Esophagus squamous epithelium (tissue), 5 donors: ENCODE measurements at places on chromosomes 2 and 18.

GRCh38 chr2:65960953-65961352, 474.0 kb upstream of the MEIS1 start:
- no peak for DNase-seq

- no peak for DNase-seq
These were observed 58.3 kb downstream of the NFATC1 start for GRCh38 chr18:79453816-79454735.

DNA sequence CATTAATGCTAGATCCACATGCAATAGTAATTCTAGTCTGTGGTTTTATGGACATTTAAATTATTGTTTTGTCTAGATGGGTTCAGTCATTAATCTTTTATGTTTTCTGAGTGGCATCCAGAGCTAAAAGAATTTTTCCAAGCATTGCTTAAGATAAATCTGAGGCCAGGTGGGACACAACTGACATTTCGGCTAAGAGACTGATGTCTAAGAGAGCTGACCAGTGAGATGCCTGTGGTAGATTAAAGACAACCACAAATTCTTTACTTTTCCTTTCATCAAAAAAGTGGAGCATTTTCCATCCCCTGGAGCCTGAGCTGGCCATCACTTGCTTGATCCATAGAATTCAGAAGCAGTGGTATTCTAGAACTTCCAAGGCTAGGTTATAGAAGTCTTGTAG, 182.2 kb downstream of the NRP2 start:
- DNase-seq = no peak

DNA sequence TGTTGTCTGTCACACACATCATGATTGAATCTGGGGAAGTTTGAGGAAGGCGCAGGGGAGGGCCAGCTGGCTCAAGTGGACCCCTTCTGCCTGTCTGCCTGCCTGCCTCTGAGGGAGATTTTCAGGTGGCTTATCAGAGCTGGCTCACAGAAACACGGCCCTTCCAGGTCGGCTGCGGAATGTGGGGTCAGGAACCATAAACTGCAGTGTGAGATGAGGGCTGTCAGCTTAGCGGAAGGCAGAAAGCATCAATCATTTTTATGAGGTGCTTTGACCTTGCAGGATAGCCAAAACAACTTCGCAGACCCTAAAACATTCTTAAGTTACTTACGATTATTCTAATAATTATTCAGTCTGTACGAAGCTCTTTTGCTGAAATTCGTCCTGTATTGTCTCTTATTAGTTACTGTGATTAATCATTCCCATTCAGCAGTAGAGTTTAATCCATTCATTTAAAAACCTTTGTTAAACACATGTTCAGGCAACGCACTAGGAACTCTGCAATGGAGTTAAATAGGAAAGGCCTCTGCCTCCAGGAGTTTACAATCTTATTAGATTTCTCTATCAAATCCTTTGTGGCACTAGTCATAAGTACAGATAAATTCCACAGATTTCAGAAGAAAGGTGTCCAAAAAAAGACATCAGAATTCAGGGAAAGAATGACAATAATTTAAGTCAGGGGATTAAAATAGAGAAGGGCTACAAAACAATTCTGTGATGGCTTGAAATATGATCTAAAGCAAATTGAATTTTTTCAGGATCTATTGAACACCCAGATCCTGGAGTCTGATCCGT, 371.6 kb downstream of the HRH4 start:
- DNase-seq = no peak

DNA sequence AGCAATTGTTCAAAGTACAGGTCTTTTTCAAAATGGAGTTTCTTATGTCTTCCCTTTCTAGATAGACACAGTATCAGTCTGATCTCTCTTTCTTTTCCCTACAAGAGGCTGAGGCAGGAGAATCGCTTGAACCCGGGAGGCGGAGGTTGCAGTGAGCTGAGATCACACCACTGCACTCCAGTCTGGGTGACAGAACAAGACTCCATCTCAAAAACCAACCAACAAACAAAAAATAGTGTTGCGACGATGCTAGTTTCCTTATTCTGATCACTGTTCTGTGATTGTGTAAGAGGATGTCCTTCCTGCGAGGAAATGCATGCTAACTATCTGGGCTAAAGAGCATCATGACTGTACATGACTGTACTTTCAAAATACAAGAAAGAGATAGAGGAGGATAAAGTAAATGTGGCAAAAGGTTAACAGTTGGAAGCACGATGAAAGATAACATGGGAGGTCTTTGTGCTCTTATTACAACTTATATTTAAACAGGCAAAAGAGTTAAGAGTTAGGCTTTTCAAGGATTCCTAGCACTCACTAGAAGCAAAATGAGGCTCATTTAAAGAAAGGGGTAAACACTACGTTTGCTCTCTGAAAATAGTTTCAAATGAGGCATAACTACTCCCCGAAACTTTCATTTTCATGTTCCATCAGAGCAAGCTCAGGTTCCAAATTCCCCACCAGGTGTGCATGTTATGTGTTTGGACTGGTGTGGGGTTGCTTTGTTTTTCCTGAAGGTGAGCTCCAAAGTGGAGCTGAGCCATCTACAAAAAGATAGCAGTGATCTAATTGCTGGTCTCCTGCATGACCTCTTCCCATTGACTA, 23.8 kb downstream of the SOWAHC start:
- DNase-seq = no peak

- DNase-seq = no peak
These were observed 42.3 kb downstream of the GATA6 start for GRCh38 chr18:22211657-22212056.

DNA sequence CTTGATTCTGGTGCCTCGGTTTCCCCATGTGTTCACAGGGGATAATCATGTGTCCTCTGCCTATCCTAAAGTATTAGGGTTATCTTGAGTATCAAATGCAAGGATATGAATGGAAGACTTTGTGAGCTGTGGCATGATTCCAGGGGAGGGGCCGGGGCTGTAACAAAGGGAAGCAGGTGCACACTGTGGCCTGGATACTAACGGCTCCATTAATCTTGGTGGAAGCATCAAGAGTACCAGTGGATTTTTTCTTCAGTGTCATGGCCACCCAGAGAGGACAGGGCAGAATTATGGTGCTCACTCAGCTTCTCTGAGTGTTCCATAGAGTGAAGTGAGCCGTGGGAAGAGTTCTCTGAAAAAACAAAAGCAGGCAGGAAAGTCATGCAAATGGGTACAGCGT, 320.1 kb downstream of the ALK start:
- no peak for DNase-seq

DNA sequence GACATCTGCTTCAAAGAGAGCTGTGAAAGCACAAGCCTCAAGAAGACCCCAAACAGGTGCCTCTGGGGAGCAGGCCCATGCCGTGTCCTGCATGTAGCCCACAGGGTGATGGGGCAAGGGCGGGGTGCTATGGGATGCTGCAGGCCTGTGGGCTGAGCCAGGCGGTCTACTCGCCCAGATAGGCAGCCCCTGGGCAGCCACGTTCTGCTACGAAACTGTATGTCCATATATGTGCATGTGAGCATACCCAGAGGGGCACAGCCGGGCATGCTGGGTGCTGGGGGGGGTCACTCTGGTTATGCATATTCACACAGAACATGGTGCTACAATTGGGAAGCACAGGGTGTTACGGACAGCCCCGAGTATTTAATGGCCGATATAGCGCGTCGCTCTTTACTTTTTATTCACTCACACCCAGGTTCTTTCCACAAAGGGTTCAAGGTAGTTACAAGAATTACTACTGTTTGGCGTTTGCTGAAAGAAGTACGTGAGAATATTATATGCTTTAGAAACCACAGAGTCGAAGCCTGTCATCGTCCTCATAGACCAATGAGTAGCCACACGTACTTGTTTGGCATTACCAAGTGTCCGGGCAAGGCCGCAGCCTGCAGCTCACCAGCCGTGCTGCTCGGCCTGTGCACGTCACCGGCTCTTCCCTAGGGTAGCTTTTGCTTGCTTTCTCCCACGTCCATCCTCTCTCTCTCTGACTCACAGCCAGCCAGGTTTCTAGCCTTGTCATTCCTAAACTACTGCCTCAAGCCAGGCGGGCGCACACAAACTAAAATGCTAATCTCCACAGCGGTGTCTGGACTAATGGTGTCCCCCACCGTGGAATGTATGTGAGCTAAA, 14.4 kb downstream of the MTERF4 start:
- no peak for DNase-seq

GRCh38 chr2:147232225-147232669, 612.6 kb upstream of the ACVR2A start:
- no peak for DNase-seq
